Stimulated activated CD4-positive, alpha-beta T cell treated with anti-CD3 and anti-CD28 coated beads, Interleukin-4, amount 100 ng/mL, for 1 hour (primary cell): ENCODE measurements at places on chromosomes 13 and 19.

DNA sequence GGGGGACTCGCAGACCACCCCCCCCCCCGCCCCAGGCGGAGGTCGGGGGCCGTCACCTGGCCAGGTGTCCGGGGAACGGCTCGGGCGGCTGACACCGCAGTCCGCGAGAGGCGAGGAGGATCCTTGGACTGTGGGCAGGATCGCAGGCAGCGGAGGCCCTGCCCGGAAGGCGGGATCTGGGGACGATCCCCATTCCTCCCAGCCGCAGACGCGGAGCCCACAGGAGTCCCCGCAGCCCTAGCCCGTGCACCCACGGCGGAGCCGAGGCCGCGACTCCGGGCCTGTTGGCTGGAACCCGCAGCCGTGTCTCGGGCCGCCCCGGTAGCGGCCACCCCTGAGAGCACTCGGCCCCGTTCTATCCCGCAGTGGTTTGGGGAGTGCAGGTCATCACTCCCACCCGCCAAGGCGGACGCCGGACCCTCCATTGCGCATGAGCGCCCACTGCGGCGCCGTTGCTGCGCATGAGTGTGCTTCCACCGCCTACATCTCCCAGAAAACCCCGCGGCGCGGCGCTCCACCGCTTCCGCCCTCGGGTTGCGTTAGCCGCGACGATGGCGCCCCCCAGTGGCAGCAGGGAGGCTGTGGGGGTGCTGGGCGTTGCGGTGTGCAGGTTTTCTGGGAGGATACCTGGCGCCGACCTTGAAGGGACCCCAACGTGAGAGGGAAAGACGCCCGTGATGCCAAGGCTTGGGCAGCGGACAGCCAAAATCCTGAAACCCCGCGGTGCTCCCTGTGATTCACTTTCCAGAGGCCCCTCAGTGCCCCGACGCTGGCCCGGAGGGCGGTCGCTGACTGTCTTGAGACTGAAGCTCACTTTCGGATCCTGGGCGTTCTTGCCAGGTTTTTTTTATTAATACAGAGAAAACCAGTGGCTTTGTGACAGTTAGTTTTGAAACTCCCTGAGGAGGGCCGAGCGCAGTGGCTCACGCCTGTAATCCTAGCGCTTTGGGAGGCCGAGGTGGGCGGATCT lies 4.4 kb upstream of the ZNF329 start:
- DNase-seq, result peak; percentile 99

- DNase-seq, result no peak
Observed at GRCh38 chr13:46756977-46757376, 40.0 kb downstream of the ESD start.

DNA sequence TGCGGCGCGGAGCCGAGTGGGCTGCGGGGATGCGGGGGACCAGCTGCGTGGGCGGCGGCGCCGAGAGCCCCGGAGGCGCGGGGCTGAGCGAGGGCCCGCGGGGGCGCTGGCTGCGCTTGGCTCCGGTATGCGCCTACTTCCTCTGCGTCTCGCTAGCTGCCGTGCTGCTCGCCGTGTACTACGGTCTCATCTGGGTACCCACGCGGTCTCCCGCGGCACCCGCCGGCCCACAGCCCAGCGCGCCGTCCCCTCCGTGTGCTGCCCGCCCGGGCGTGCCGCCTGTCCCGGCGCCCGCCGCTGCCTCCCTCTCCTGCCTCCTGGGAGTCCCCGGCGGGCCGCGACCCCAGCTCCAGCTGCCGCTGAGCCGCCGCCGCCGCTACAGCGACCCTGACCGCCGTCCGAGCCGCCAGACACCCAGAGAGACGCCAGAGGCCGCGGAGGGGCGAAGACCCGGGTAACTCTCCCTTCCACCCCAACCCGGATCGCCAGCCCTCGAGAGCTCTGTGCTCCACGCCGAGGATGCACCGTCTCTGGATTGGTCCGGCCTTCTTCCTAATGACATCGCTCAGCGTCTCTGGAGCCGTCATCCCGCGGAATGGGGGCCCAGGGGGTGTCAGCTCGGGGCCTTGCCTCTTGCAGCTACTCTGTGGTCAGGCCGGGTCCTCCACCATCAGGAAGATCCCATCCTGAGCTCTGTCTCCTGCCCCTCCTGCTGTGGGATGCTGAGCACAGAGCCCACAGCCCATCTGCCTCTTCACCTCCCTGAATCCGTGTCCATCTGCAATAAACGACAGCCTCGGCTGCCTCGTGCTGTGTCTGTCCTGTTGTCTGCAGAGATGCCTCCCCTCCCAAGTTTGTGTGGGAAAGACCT lies 441 bp downstream of the INAFM1 start:
- no peak for DNase-seq

- peak; percentile 2 for DNase-seq
Observed at GRCh38 chr19:44356383-44357111, at the start of gene ZNF112. Gene ZNF112 (minus strand): TSS chr19:44356680. CDS start chr19:44340539, 16,141 bp downstream.

GRCh38 chr19:18208098-18208951 lies 4.5 kb upstream of the RAB3A start:
- peak; percentile 63 for DNase-seq

DNA sequence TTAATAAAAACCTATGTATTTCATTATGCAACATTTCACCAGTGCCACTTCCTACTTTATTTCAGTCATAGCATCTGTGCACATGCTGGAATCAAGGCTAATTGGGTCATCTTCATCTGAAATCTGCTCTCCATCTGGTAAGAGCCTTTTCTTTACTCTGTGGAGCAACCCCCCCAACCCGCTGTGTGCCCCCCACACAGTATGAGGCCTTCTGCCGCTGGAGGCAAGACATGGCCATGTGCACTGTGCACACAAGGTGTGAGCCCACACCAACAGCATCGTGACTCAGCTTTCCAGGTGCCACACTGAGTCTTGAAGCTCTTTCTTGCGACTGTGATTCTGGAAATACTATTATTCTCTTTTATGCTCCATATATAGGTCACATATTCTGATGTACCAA lies 471.0 kb downstream of the TBC1D4 start:
- DNase-seq, result no peak

- no peak for DNase-seq
Observed at GRCh38 chr13:32409561-32410421, 18.1 kb downstream of the N4BP2L1 start.

- peak; percentile 32 for DNase-seq
Observed at GRCh38 chr13:31200637-31200971, 829 bp downstream of the B3GLCT start.

DNA sequence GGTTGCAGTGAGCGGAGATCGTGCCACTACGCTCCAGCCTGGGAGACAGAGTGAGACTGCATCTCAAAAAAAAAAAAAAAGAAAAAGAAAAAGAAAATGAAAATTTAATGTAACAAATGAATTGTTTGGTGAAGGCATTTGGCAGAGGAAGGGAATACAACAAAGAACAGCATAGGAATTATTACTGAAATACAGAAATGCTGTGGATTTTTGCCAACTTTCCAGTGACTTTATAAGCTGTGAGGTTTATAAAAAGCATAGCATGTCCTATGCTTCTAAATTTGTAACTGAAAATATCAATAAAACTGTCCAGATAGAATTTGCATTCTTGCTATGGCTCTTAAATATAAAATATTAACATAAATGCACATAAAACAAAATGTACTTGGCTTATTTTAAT lies 112.9 kb upstream of the IRS2 start:
- no peak for DNase-seq

- DNase-seq, result no peak
Observed at GRCh38 chr19:31781542-31781941, 432.3 kb upstream of the TSHZ3 start.

DNA sequence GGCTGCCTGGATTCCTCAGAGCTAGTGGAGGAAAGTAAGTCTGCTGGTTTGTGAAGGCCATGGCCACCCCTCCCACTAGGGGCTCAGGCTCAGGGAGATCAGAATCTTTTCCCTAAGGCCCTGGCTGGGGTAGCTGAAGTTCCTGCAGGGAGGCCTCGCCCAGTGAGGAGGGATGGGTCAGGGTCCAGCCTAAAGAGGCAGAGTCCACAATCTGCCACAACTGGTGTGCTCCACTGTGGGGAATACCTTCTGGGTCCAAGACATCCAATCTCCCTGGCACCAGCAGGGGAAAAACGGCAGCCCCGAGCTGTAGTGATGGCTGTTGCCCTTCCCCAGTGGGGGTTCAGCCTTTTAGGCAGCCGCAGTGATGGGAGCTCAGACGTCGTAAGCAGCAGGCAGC lies 23.2 kb downstream of the IGFL3 start:
- DNase-seq, result no peak

DNA sequence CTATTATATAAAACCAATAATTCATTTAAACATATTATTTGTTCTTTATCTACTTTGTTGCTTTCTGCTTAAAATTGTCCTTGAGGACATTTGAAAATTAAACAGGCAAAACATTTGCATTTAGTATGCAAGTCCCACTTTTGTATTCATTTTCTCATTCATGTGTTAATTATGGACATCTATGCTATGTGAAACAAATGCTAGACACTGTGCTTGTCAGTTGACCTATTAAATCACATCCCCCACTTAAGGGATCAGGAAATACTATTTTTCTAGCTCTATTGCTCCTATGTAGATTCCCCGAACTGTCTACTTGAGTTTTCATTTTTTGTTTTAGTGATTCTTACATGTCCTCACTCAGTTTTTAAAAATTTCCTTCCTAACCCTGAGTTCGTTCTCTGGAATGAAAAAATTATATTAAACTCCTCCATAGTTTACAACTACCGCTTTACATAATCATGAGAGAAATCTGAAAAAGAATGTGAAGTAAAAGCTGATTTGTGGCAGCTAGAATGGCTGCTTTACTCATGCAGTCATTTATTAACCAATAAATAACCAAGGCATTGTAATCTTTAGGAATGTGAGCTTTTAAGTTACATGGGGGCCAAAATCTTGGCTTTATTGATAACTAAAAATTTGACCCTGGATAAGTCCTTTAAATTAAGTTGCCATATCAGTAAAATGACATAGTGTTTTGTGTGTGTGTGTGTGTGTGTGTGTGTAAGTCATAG lies 188.5 kb downstream of the LIG4 start:
- DNase-seq, result no peak

- no peak for DNase-seq
Observed at GRCh38 chr13:41434831-41435520, 22.4 kb upstream of the RGCC start.

GRCh38 chr19:39160889-39161672 lies 35.5 kb downstream of the PAK4 start:
- no peak for DNase-seq

- no peak for DNase-seq
Observed at GRCh38 chr13:112249644-112250610, 126.2 kb upstream of the SPACA7 start.

GRCh38 chr19:27709496-27709895 lies 1503.5 kb downstream of the UQCRFS1 start:
- no peak for DNase-seq

DNA sequence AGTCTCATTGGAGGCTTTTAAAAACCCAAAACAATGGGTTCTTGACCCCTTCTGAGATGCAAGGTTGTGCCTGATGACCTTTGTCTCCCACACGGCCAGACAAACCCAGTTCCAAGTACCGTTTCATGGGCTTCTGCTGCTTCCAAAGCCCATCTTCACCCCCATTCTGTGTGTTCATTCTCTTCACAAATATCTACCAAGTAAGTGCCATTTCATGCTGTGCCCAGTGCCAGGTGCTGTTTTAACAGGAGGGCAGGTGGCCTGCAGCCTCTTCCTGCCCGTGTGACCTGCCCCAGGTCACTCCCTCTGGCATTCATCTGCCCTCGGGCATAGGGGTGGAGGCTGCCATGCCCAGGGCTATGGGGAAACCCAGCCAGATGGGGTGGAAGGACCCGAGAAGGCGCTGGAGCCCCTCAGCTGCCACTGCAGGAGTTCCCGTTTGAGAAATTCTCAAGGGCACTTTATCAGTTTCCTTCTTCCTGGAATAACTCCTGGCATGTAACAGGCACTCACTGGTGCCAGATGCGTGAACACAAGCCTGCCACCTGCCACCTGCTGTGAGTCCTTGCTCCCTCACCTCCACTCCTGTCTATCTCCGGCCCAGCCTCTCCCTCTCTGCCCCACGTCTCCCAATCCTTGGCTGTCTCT lies 12.5 kb downstream of the CAPN12 start:
- no peak for DNase-seq

DNA sequence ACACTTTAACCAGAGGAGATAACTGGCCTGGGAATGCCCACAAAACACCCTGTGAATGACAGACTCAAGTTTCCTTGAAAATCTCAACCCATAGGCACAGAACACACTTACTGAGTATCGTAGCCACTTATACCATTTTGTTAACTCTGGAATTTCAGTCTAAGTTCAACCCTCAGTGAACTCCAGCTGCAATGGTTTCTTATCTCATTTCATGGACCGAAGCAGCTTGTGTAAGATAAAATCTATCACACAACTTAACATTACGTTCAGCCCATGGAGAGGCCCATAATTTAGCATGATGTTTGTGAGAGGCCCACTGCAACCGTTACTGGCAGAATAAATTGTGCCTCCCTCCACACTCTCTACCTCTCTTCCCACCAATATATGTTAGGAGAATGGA lies 323.0 kb downstream of the DNAJC15 start:
- DNase-seq, result no peak

- no peak for DNase-seq
Observed at GRCh38 chr13:50548586-50548985, 294.9 kb downstream of the DLEU7 start.

DNA sequence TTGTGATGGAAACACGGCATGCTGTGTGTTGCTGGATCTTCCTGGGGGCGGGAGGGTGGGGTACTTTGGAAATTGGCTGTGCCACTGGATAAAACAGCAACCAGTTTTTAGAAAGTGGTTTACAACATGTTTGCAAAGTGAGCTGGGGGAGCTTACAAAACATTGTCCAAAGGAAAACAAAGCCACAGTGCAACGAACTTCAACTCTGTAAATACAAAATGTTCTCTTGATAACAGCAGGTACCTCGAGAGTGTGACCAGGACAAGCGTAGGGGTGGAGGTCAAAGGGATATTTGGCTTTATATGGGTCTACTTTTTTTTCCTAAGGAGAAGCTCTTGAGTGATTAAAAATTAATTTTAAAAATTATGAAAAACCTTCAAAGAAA lies 2.5 kb downstream of the IGSF23 start:
- no peak for DNase-seq

DNA sequence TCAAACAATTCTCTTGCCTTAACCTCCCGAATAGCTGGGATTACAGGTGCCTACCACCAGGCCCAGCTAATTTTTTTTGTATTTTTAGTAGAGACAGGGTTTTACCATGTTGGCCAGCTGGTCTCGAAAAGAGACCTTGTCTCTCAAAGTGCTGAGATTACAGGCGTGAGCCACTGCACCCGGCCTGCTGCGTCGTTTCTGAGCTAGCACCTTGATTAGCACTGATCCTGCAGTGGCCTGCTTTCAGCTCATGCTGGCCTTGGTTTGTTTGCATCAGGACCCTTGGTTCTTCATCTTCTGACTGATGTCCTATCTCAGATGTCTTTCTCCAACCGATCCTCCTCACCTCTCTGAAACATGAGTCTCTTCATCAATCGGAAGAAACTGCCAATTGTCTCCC lies 4.9 kb upstream of the TFDP1 start:
- no peak for DNase-seq

GRCh38 chr13:98299966-98300350 lies 122.9 kb upstream of the RNF113B start:
- no peak for DNase-seq

- DNase-seq, result no peak
Observed at GRCh38 chr13:46404733-46405100, 17.7 kb upstream of the RUBCNL start.

DNA sequence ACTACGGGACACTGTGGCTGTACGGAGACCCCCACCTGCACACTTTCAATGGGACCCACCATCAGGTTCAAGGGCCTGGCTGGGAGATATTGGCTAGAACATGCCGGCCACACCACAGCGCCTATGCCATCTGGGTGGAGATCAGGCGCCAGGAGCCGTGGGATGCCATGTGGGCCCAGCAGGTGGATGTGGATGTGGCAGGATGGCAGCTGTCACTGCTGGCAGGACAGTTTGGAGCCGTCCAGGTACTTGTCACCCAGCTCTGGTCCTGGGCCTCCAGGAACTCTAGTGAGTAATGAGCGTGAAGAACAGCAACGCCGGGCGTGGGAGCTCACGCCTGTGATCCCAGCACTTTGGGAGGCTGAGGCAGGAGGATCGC lies 15.7 kb upstream of the FXYD3 start:
- DNase-seq, result no peak
